Hematopoietic multipotent progenitor cell treated with erythropoietin and hydrocortisone succinate and interleukin-3 and kit ligand, for 15 days (in vitro differentiated cells): ENCODE measurements at places on chromosomes 12 and 14.

- DNase-seq = peak; percentile 59
Measured at GRCh38 chr14:50399251-50400032, 2.8 kb upstream of the CDKL1 start.

GRCh38 chr14:104803280-104803911, 2.5 kb downstream of the ZBTB42 start:
- no peak for DNase-seq

- no peak for DNase-seq
Measured at GRCh38 chr12:48863291-48863690, 2.4 kb downstream of the RND1 start.

DNA sequence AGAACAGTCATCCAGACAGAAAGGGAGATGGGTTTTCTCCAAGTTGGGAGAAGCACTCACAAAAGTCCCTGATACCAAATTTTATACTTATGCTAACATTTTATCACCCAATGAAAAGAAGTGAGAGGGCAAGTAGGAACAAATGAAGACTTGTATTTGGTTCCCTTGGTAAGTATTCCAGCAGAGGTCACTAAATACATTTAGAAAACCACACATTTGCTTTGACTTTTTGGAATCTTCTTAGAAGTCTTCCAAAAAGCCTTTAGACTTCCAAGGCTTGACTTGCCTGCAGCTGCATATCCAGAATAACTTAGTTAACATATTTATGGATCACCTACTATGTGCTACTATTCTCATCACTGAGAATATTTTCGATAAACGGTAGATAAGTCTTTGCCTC, 3.1 kb upstream of the GYS2 start:
- no peak for DNase-seq

DNA sequence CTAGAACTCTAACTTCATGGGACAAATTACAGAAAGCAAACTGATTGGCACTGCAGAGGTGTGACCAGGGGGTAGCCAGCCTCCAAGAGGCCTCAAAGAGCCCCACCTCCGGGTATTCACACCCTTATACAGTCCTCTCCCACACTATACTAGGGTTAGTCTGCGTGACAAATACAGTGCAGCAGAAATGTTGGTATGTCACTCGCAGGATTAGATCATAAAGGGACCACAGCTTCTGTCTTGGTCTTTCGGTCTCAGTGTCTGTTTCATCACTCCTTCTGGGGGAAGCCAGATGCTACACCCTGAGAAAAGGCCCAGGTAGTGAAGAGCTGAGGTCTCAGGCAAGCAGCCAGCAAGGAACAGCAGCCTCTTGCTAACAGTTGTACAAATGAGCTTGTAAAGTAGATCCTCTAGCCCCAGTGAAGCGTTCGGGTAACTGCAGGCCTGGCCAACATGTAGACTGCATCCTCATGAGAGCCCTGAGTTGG, 68.9 kb upstream of the SAV1 start:
- DNase-seq = no peak

DNA sequence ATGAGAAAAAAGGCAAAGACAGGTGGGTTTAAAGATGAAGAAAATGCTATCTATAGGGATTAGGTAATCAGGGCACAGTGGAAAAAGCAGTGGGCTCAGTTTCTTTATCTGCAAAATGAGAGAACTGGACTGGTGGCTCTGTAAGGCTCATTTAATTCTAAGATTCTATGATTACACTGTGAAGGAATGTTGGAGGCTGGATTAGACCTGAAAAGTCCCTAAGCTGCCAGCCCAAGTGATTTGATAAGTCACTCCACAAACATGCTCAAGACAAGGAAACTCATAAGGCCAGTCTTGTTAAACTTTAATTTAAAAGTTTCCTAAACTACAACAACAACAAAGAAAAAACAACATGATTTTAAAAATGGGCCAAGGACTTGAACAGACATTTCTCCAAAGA, 75.1 kb downstream of the DCAF5 start:
- DNase-seq = no peak

DNA sequence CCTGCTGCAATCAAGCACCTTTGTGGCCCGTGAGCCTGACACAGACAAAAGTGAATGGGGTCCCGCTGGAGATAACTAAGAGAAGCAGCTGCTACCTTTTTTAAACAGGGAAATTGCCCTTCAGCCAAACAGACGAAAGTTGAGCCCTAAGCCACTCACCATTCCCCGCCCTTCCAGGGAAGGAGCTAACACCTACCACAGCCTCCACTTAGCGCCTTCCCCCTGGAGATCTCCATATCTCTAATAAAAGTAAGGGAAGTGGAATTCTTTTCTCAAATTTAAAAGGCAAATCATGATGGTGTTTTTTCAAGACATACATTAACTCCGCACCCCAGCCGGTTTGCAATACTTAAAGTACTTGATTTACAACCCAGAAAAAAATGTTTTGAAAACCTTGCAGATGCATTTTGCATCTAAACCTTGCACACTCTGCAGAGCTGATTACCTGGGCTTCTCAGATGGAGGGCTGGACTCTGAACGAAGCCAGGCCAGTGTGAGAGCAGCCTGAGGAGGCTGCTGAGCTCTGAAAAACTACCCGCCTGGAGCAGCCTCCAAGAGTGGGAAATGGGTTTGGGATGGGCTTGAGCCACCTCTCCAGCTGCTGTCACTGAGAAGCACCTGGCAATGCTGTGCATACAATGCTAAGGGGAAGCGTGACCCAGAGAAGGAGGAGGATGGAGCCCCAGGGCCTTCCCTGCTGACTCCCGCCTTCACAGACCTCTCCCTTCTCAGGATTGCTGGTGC, 10.0 kb downstream of the NUAK1 start:
- DNase-seq = no peak

DNA sequence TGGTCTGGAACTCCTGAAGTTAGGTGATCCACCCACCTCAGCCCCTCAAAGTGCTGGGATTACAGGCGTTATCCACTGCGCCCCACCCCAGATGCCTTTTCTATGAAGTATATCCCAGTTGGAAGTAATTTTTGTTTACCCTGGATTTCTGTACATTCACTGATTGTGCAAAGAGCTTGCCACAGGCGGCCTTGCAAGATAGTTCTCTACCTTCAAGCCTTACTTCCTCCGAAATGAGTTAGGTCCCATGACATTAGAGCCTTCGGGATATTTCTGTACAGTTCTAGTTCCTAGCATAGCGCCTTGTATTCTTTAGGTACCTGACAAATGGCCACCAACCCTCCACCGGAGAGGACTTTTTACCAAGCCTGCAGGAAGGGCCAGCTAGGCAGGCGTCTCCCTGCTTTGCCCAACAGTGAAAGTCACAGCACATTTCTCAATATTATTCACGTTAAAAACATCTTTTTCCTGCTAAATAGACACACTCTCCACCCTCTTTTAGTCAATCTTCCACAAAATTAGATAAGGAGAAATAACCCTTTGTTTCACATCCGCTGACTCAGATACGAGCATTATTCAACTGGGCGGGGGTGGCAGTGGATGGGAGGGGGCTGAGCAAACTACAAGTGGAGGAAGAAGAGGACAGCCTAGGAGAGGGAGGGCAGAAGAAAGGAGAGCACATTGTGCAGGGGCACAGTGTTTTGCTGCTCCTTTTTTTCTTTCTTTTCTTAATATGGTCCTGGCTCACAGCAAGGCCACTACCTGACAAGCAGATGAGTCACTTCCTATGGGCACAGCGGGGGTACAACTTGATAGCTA, 40.0 kb upstream of the CAPRIN2 start:
- no peak for DNase-seq

GRCh38 chr14:106083082-106083481, 556.7 kb downstream of the TMEM121 start:
- DNase-seq = no peak

- DNase-seq = no peak
Measured at GRCh38 chr12:108571609-108572165, 9.3 kb downstream of the ISCU start.

DNA sequence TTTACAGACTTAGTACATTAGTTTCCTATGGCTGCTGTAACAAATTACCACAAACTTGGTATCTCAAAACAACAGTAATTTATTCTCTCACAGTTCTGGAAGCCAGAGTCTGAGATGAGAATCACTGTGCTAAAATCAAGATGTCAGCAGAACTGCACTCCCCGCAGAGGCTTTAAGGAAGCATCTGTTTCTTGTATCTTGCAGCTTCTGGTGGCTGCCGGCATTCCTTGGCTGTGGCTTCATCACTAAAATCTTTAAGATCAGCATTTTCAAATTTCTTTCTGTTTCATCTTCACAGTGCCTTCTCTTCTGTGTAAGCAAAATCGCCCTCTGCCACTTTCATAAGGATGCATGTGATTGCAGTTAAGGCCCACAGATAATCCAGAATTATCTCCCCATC, 9.4 kb downstream of the STON2 start:
- DNase-seq = no peak

GRCh38 chr14:77681196-77682157, 26.3 kb downstream of the ALKBH1 start:
- DNase-seq = no peak
